ENCODE measurements at places on chromosomes 3 and 15. TPM values are rescaled to one million over a fixed set of nuclear protein-coding genes. Genes with fewer than 3 reads are reported as not detected.

PCOLCE2 gene
- total RNA-seq, result 4.9 TPM

CCR9 gene
- total RNA-seq, result not detected

MESP1 gene
- 0.83 TPM for total RNA-seq

BLM gene
- 0.92 TPM for total RNA-seq

POC1A gene
- total RNA-seq, result 1.3 TPM

ADCY5 gene
- total RNA-seq, result 5.3 TPM

C2CD4A gene
- total RNA-seq, result 0.12 TPM

C3orf49 gene
- total RNA-seq, result not detected

ZPLD1 gene
- total RNA-seq, result 0.42 TPM

CCDC39 gene
- total RNA-seq, result 0.86 TPM

Data from ovary (tissue), 10 donors.